HL-60 (cell line): ENCODE measurements at places on chromosomes 13 and 19.

DNA sequence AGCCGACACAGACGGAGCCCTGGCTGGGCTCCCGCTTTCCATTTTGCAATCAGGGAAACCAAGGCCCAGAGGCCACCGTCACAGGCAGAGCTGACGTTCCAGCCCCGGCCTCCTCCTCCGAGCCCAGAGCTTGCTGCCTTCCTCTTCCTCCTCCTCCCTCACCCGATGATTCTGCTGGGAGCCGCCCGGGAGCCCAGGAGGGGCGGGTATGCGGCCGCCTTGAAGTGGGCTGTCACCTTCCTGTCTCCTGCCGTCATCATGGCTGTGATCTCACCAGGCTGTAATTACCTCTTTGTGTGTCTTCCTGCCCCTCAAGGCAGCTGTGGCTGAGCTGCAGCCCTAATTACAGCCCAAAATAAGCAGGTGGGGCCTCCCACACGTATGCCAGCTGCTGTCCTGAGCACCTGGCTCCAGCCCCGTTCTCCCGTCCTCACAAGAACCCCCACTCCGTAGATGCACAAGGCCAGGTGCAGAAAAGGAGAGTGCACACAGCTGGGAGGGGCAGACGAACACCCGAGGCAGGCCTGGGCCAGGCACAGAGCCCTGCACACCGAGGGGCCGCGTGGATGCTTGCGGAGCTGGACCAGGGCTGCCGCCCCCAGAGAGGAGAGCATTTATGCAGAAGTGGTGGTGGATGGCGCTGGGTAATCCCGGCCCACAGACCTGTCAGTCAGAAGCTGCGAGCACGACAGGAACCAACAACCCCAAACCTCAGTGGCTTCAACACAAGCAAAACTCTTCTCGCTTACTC, 4.0 kb downstream of the TPGS1 start:
- peak; percentile 72 for DNase-seq

DNA sequence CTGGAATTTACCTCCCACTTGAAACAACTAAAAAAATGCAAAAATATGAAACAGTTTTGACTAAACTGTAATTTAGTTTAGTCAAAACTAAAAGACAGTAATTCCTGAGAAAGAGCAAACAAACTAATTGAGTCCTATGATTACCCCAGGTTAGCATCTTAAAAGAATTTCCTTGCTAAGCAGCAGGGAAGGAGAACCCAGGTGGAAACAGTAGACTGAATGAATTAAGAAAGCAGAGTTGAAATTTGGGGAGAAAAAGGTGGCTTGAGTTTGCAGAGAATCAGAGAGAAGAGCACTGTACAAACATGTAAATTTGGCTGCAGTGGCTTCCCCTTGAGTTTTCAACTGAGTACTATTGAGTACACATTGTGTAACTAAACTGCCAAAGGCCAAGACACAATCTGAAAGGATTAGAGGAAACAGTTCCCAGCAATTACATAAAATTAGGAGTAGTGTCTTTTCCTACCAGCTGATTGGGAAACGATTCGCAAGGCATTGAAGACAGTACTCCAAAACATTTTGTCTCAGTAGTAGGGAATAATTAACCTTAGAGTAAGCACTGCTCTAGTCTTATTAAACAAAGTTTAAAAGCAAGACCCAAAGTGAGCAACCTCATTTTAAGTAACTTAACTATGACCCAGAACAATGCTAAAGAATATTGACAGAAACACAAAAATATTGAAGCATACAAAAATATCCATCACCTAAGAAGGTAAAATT, 820.5 kb downstream of the DACH1 start:
- no peak for DNase-seq

GRCh38 chr19:38394488-38394887, 6.0 kb downstream of the SPRED3 start:
- no peak for DNase-seq

- DNase-seq = no peak
Measured at GRCh38 chr13:29855784-29856183, 5.4 kb upstream of the UBL3 start.

DNA sequence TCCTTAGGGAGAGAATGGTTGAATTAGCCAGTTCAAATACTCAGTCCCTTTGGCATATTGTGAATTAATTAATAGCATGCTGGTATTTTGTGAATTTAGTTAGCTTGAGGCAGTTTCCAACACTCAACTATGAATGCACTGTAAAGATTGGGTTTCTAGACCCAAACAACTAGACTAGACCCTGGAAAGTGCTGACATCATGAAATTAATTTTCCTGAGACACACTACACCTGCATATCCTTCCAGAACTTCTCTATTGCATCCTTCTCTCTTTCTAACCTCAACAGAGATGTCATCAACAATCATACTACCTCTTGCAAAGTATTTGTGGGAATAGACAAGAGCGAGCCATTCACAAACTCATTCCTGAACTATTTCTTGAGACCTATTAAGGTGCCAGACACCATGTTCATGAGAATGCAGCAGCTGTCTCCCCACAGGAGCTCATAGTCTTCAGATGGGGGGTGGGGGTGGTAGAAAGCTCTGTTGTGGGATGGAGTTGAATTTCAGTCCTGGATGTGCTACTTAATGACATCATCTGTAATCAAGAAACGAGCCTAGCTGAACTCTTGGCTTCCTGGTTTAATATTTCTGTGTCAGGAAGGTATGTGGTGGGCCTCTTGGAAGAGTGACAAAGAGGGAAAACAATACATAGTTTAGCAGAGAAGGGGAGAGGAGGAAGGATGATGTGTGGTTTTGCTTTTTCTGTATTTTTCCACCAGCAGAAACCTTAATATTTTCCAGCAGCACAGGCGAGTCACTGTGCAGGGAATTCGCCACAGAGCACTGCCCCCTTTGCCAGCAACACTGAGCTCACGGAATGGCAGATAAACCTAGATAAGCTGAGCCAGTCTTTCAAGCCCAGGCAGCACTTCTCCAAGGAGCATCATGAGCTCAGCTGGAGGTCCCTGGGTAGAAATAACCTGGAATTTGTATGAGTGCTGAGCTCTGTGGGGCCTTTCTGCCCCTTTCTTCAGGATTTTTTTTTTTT, 53.1 kb upstream of the CYSLTR2 start:
- no peak for DNase-seq

DNA sequence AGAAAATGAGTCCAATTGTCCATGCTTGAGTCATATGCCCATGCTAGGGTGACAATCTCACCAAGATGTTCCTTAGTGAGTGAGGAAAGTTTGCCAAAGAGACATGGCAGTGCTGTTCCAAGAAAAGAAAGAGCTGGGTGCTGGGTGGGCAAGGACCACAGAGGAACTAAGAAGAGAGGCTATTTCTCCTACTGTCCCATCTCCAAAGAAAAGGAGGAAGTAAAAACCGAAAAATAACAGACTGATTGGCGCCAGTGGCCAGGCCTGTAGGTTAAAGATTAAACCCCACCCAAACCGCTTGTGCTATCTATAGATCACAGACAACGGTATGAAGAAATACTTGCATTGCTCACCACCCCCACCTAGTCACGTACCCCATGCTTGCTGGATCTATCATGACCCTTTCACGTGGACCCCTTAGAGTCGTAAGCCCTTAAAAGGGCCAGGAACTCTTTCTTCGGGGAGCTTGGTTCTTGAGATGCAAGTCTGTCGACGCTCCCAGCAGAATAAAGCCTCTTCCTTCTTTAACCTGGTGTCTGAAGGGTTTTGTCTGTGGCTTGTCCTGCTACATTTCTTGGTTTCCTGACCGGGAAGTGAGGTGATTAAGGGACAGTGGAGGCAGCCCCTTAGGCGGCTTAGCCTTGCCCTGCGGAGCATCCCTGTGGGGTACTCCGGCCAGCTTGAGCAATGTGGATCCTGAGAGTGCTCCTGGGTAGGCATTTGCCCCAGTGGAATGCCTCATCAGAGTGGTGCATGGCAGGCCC, 606.5 kb downstream of the UQCRFS1 start:
- DNase-seq = no peak
